Stromal cell of bone marrow (primary cell): ENCODE measurements at places on chromosomes 13 and 19.

GRCh38 chr13:113489549-113490495 is 689 bp downstream of the DCUN1D2 start:
- DNase-seq = no peak

DNA sequence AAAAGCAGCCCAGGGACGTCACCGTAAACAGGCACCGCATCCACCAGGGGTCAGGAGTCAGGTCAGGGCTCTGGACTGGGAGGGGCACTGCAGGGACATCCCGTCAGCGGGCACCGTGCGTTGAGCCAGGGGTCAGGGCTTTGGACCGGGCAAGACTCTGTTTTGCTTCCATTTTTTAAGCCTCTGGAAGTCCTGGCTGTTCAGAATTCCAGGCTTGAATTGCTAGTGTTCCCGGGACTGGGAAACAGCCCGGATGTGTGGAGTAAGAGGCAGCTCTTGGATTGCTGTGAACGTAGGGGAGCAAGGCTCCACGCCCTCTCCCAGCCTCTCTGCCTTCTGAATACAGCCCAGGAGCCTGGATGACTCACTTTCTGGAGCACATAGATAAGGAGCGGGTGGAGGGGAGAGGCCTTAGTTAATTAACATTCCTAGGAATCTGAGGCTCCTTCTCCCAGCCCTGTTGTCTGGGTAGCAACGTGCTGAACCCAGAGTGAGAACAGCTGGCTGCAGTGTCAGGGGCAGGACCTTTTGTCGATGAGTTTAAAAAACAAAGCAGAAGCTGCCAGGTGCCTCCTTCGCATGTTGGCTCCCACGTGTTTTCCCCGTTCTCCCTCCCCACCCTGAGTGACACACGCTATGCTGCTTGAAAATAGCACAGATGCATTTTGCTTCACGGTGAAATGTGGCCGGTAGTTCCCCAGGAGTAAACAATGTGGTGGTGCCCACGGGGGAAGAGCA is 21.9 kb downstream of the ATP11A start:
- DNase-seq = peak; percentile 84

DNA sequence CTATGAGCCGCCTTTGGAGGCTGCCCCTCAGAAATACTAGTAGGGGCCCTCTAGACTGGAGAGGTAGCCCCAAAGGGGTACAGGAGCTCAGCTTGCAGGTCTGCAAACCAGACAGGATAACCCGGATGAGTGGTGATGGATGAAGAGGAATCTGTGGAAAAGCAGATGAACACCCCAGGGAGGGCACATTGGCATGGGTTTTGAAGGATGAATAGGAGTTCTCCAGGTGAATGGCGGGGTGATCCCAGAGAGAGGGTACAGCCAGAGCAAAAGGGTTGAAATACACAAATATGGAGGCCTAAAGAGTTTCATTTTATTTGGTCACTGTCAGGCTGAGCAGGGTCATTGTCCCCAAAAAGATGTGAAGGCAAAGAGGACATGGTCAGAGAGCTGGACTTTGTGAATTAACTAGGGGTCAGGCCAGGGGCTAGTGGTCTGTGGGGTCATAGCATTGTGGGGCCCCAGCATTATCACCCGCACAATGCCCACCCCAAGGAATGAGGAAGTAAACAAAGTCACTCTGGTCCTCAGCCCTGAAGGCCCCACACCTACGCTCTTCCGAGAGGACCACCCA is 4.8 kb downstream of the NR2F6 start:
- no peak for DNase-seq

GRCh38 chr13:86438034-86438433 is 638.8 kb upstream of the SLITRK6 start:
- DNase-seq = no peak

DNA sequence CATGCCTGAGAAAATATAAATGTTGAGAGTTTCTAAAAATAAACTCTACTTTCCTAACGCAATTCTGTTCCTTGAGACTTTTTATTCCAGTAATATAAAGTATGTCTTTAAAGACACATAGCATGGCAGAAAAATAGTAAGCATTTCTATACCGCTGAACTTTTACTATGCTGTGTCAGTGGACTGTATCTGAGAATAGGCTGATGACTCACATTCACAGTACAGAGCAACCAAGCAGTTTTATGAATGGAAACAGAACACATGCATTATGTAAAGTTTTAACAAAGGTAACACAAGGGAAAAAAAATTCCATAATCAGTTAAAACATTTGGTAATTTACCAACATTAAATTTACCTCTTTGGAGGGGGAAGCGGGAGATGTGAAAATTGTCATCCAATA is 38.4 kb downstream of the ZDHHC20 start:
- DNase-seq = no peak

DNA sequence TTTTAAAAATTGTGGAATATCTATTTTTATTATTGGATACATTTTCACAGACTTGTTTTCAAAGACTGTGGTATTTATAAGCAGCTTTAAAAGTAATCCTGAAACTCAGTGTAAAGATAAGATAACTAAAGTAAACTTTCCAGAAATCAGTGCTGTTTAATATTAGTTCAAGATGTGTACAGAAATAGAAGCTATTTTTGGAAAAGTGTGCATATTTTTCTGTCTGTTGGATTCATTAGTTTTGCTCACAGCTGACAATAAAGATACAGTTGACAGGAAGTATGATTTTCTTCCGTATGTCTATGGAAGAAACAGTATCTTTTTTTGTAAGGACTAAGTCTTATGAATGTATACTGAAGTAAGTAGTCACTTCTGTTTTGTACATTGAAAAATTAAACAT is 85.9 kb downstream of the GJA3 start:
- no peak for DNase-seq

GRCh38 chr13:109370496-109370895 is 415.9 kb downstream of the IRS2 start:
- no peak for DNase-seq

- no peak for DNase-seq
Observed at GRCh38 chr19:44765033-44765948, 12.4 kb upstream of the CBLC start.

- no peak for DNase-seq
Observed at GRCh38 chr13:21124852-21125251, 51.5 kb downstream of the SKA3 start.

DNA sequence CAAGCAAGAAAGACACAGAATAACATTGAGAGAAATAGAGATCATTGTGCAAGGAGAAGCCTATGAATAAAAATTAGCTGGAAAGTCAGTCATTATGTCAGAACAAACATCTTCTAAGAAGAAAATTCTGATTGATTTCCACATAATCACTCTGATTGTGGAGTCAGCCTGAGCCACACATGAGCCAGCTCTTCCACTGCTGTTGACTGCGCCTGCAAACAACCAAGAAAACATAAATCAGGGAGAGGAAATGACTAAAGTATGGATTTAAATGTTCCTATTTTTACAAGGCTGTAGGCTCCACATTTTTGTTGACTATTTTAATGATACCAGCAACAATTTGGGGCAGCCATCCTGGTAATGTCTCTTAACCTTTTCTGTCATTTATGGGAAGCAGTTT is 962.3 kb downstream of the EFNB2 start:
- DNase-seq = peak; percentile 10

GRCh38 chr19:46060012-46060411 is 19.2 kb upstream of the IGFL4 start:
- no peak for DNase-seq

GRCh38 chr19:33047422-33047821 is 17.3 kb downstream of the RHPN2 start:
- no peak for DNase-seq

DNA sequence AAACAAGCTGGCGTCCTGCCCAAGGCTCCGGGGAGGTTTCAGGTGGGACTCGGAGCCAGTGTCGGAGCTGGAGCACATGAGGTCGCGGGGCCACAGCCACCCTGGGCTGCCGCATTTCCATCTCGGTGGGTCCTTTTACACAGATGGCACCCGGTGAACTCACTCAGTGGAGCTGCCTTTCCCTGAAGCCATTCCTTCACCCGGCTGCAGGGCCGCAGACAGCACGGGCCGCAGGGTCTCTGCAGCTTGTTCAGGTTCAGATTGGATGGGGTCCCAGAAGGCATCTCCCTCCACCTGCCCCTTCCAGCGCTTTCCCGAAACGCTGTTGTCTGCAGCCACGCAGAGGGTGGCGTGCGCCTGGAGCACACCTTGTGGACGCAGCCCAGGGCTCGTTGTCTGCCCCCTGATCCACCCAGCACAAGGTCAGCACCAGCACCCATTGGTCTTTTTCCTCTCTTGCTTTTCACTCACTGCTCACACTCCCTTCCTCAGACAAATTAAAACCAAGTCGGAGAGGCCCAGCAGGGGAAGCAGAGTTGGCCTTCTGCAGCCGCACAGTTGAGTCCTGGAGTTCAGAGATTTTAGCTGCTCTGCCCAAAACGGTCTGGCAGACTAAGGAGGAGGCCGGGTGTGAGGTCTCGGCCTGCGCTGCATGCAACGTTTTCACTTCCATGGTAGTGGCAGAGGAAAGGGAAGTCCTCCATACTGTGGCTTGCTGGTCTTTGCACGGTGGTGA is 18.1 kb downstream of the MCF2L start:
- DNase-seq = no peak

- DNase-seq = no peak
Observed at GRCh38 chr13:80989747-80990146, 648.8 kb upstream of the SPRY2 start.

DNA sequence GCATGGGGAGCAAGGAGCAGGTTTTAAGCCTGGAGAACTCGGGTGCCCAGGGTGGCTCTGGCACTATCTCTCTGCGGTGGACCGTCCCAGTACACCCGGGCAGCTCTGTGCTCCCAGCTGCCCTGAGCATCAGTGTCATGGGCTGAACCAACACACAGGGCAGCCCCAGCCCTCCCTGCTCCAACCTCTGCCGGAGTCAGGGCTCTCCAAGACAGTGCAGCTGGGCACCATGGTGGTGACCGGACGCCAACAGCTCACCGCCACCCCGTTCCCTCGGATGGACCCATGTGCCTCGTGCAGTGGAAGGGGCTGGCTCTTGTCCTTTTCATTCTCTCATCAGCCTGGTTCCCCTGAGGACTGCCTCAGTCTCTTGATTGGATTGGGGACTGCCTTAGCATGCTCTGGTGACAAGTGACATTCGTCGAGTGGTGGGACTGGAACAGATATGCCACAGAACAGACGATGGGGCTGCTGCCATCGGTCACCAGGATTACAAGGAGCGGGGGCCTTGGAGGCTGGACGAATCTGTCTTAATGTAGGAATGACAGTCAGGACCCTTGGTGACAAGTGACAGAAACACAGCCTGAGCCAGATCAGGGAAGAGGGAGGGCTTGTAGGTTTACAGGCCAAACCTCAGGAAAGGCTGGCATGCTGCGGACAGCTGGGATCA is 25.7 kb upstream of the VSTM2B start:
- DNase-seq = no peak

DNA sequence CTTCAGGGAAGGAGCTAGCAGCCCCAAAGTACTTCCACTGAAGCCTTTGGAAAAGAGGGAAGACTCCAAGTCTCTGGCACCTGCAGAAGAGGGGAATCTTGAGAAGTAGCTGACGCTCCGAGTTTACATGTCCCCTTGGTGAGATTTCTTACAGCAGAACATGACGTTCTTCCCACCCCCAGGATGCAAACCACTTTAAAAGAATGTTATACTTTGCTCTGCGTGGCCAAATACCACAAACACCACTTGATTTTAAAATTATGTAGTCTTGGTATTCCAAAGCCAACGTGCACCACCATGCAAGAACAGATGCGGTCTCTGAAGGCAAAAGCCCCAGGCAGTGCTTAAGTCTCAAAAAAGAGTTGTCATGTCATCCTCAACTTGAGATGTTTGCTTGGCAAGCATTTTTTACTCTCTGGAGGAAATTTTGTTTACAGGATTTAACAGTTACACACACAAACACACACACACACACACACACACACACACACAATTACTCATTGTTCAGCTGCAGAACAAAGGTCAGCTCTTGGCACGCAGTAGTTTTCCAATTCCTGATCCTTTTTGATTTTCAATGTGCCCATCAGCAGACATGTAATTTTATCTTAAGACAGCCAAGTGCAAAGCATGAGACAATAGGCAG is 106.1 kb downstream of the RGCC start:
- DNase-seq = no peak

DNA sequence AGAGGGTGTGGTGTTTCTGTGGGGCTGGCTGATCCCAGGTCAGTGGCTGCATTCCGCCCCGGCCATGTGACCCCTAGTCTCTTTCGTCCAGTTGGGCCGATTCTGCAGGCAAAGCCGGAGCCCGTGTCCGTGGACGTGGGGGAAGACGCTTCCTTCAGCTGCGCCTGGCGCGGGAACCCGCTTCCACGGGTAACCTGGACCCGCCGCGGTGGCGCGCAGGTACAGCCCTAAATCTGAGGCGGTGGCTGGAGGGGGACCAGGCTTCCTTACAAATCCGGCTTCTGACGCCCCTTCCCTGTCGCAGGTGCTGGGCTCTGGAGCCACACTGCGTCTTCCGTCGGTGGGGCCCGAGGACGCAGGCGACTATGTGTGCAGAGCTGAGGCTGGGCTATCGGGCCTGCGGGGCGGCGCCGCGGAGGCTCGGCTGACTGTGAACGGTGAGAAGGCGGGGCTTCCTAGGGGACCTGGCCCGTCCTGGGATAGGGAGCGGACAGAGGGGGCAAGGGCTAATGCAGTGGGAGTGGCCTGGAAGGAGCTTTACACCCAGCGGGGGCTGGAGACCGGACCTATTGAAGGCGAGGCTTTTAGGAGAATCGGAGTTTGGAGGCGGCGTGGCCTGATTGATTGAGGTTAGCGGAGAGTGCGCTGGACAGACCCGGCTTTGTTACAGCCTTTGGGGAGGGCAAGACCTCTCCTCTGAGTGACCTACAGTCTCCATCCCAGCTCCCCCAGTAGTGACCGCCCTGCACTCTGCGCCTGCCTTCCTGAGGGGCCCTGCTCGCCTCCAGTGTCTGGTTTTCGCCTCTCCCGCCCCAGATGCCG is 4.3 kb downstream of the KIRREL2 start:
- no peak for DNase-seq

GRCh38 chr19:45098521-45099466 is 5.8 kb downstream of the PPP1R37 start:
- no peak for DNase-seq

- no peak for DNase-seq
Observed at GRCh38 chr19:30001301-30001700, 59.3 kb downstream of the URI1 start.

DNA sequence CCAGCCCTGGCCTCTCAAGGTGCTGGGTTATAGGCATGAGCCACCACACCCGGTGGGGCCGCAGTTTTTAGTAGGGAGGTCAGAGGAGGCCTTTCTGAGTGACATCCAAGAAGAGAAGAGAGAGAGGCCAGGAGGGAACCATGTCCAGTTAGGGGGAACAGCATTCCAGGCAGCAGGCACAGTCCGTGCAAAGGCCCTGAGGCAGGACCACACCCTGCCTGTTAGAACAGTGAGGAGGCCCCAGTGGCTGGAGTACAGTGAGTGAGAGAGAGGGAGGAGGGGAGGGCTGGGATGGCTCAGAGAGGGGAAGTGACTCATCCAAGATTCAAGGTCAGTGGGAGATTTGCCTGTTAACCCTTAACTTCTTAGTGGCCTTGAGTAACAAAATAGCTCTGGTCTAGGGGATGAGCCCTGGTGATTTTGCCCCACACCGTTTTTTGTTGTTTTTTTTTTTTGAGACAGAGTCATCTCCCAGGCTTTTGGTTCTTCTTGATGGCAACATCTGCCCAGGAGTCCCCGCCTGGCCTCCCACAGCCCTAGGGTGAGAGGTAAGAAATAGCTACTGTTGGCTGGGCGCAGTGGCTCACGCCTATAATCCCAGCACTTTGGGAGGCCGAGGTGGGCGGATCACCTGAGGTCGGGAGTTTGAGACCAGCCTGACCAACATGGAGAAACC is 2.7 kb upstream of the PLIN3 start:
- peak; percentile 92 for DNase-seq

GRCh38 chr19:16841391-16841926 is 12.3 kb downstream of the SIN3B start:
- DNase-seq = no peak
